ENCODE measurements at places on chromosomes 1 and 21.

GRCh38 chr21:25420831-25421230, 186.4 kb downstream of the MRPL39 start:
- DNase-seq: no peak

- no peak for DNase-seq
Measured at GRCh38 chr1:39322431-39322830, 117.9 kb downstream of the MACF1 start.

DNA sequence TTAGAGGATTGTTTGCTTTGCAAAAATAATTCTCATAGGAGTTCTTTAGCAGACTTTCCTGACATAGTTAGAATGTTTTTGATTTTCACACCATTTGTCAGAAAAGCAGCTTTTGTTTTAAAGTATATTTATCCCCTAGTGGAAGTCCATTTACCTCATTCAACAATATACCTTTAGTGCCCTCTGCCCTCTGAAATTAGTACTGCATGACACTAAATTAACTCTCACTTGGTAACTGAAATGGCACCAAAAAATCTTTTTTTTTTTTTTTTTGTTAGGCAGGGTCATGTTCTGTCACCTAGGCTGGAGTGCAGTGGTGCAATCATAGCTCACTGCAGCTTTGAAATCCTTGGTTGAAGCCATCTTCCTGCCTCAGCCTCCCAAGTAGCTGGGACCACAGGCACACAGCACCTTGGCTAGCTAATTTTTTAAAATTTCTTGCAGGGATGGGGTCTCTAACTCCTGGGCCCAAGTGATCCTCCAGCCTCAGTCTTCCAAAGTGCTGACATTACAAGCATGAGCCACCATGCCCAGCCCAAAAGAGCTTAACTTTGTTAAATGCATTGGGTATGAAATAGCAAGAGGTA, 13.6 kb downstream of the LRRC42 start:
- DNase-seq: no peak

GRCh38 chr1:43904660-43905551, 28.7 kb upstream of the ARTN start:
- DNase-seq: no peak

- DNase-seq: no peak
Measured at GRCh38 chr1:18954270-18955071, 2.0 kb downstream of the IFFO2 start.

DNA sequence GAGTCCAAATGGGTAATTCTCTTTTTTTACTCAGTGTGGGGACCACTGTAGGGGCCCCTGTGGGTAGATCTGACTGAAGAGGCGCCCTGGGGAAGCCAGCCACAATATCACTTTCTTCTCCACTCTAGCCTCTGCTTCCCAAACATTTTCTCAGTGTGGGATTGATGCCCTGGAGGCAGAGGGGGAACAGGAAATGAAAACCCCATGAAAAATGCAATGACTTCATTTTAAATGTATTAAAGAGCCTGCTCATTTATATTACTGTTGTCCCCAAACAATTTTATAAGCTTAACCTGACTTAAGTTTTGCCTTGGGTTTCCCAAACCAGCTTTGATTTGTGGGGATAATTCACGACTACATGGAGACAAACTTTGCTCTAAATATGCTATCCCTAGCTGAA, 181.9 kb downstream of the C1orf94 start:
- no peak for DNase-seq

- DNase-seq: no peak
Measured at GRCh38 chr21:39661121-39661520, 48.4 kb downstream of the B3GALT5 start.

- DNase-seq: no peak
Measured at GRCh38 chr1:223429313-223429731, 36.1 kb downstream of the CCDC185 start.

GRCh38 chr1:224632921-224633321, 16.8 kb downstream of the CNIH3 start:
- DNase-seq: no peak

DNA sequence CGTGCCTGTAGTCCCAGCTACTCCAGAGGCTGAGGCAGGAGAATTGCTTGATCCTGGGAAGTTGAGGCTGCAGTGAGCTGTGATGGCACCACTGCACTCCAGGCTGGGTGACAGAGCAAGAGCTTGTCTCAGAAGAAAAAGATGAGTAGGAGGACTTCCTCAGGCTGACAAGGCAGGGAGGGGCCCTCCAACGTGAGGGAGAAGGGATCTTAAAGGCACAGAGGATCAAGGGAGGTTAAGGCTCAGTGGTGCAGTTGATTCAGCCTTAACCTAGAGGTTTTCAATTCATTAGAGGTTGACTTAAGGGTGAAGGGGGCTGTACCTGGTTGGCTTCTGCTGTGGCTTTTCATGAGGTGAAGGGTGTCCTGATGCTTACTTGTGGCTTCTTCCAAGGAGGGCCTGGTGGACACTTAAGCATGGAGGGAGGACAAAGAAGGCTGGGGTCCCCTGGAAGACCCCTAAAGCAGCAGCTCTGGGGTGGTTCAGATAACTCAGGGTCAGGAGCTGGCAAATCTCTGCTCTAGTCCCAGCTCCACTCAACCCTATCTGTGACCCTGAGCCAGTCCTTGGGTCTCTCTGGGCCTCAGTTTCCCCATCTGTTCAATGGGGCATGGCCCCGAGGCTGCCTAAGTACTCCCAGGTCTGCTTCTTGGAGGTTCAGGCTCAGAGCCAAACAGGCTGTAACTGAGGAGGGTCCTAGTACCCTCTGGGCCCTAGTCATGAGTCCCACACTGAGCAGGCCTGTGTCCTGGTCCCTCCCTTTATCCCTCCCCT, 6.3 kb downstream of the EXTL1 start:
- no peak for DNase-seq

GRCh38 chr1:162695687-162696086, 63.4 kb downstream of the DDR2 start:
- DNase-seq: no peak

- DNase-seq: no peak
Measured at GRCh38 chr1:115077984-115078330, 11.3 kb downstream of the TSPAN2 start.

- DNase-seq: no peak
Measured at GRCh38 chr1:212452323-212453155, 19.8 kb downstream of the NENF start.

- no peak for DNase-seq
Measured at GRCh38 chr1:214277704-214278635, 3.0 kb upstream of the SMYD2 start.

- no peak for DNase-seq
Measured at GRCh38 chr1:42684139-42684538, 1.9 kb downstream of the YBX1 start.

DNA sequence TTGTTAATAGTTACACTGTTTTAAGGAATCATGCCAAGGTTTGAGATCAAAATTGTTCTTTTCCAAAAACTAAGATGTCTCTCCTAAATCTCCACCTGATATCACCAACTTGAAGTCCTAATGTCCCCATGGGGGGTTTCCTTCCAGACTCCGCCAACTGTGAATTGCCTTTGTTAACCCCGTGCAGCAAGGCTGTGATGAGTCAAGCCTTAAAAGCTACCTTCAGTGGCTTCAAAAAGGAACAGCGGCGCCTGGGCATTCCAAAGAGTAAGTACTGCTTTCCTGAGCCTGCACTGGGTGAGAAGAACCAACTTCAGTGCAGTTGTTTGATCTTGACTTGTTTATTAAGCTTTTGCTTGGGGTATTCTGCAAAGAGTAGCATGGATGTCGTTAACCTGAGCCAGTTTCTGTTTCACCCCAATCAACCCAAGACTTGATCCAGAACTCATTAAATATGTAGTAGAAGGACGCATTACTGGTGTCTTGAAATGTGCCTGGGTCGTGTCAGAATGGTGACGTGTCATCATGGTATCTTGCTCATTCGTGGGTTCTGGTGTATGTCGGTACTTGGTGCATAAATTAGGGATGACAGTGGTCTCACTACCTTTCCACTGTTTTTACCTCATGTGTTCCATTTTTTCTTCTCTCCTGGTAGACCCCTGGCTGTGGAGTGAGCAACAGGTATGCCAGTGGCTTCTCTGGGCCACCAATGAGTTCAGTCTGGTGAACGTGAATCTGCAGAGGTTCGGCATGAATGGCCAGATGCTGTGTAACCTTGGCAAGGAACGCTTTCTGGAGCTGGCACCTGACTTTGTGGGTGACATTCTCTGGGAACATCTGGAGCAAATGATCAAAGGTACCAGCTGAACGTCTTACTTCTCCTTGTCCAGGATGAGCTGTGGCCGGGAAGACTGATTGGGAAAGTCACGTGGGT, 8.7 kb downstream of the ETS2 start:
- no peak for DNase-seq

GRCh38 chr1:69777423-69777822, 209.7 kb downstream of the LRRC7 start:
- DNase-seq: no peak

DNA sequence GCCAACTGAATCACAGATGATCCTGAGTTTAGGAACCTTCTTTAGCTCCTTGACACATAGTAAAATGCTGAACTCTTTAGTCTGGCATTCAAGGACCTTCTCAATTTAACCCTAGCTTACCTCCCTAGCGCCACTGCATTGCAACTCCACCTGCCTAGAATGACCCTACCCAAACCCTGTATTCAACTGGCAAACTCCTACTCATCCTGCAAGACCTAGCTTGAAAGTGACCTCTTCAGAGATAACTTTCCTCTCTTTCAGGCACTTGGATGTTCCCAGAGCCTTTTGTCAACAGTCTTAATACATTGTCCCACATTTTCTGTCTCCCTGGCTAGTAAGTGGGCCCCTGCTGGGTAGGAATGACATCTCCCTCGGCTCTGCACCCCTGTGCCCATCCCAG, 19.7 kb downstream of the TRIM62 start:
- DNase-seq: no peak

GRCh38 chr1:147773215-147773715, 12.9 kb upstream of the GJA5 start:
- no peak for DNase-seq

- DNase-seq: no peak
Measured at GRCh38 chr1:167083066-167083665, 7.0 kb downstream of the GPA33 start.

DNA sequence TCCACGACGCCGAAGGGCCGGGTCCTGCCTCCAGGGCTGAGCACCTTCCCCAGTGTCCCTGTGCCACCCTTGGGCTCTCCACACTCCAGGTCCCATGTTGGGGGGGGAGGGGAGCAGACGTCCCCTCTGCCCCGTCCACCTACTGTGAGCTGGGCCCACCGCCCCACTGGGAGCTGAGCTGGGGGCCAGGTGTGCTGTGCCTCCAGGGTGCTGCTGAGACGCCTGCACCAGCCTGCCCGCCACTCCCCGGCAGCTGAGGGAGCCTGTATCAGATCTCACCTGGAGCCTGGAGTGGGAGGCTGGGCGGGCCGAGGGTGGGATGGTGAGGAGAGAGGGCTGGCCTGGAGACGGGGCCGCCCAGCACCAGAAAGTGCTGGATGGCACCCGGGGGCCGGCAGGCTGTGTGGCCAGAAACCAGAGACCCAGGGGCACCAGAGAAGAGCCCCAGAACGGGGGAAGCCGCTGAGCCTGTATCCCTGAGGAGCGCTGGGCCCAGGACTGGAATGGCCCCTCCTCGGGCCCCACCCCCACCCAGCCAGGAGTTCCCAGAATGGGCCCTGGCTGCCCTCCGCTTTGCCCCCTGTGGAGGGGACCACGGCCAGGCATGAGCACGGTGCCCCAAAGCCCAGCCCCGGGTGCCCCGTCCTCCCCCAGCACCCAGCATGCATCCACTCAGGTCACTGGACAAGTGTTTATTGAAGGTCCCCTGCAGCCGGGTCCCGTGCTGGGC, 3.4 kb downstream of the TNFRSF18 start:
- DNase-seq: no peak

DNA sequence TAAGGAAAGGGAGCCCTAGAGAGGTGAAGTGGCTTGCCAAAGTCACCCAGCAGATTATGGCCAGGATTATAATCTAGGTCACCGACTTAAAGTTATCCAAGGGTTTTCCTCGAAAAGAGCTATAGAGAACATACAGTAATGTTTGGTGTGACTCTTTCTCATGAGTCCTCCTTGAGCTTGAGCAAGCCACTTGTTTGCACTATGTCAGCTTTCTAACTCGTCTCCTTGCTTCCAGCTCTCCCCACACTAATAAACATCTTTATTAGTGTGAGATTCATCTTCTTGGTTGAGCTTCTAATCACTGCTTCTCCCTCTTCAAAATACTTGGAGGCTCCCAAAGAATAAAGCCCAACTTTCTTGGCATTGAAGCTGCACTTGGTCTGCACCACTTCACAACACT, 390.0 kb upstream of the USP24 start:
- DNase-seq: no peak

DNA sequence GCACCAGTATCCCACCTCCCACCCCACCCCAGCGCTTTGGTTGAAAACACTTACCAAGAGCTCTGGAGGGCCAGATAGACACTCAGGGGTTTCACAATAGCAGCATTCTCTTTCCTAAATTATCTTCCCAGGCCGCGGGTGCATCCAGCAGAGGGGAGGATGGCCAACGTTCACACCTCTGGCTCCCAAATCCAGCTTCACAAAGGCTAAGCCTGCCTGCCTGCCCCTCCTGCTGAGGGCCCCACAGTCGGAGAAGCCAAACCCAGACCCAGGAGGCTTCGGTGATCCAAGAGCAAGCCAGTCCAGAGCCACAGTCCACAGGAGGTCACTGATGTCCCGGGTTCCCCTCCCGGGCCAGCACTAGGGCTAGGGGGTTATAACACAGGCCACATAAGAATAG, 231.9 kb downstream of the TRABD2B start:
- DNase-seq: no peak

- DNase-seq: no peak
Measured at GRCh38 chr1:17118268-17118667, 983 bp downstream of the PADI2 start.

GRCh38 chr1:242556276-242556675, 31.8 kb upstream of the PLD5 start:
- no peak for DNase-seq

GRCh38 chr1:40224040-40224439, 23.7 kb upstream of the TMCO2 start:
- no peak for DNase-seq

DNA sequence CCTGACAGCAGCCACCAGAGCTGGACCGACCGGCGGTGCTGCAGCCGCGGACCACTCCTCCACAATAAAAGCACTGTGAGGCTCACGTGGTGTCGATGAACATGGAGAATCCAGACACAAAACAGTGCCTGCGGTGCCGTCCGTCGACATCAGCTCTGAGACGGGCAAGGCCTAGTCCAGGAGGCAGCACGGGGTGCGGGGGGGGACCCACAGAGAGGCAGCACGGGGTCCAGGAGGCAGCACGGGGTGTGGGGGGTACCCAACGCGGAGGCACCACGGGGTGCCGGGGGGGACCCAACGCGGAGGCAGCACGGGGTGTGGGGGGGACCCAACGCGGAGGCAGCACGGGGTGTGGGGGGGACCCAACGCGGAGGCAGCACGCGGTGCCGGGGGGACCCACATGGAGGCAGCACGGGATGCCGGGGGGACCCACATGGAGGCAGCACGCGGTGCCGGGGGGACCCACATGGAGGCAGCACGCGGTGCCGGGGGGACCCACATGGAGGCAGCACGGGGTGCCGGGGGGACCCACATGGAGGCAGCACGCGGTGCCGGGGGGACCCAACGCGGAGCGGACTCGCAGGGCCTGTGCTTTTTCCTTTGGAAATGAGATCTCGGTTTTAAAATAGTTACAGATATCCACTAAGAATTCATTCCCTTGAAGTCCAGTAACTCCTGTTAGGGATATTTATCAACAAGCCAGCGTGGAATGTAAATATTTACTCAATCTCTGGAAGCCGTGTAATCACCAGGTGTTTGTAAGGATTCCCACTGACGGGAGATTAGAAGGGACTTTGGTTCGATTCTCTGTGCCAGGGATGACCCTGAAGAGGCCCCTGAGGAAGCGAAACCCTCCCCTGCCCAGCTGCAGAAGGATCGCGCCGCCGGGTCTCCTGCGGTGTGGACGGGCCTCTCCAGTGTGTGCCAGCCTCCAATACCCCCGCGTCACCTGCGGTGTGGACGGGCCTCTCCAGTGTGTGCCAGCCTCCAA, 52.1 kb downstream of the COL6A1 start:
- DNase-seq: no peak

Measured in smooth muscle cell of the brain vasculature (primary cell).